Pons (tissue), 1 donor: ENCODE measurements at places on chromosomes 1 and 21.
A peak's percentile ranks its signal among the peaks of the same experiment; 100 is the strongest.

GRCh38 chr1:160211046-160211790, 6.0 kb downstream of the PEA15 start:
- peak; percentile 29 for DNase-seq

DNA sequence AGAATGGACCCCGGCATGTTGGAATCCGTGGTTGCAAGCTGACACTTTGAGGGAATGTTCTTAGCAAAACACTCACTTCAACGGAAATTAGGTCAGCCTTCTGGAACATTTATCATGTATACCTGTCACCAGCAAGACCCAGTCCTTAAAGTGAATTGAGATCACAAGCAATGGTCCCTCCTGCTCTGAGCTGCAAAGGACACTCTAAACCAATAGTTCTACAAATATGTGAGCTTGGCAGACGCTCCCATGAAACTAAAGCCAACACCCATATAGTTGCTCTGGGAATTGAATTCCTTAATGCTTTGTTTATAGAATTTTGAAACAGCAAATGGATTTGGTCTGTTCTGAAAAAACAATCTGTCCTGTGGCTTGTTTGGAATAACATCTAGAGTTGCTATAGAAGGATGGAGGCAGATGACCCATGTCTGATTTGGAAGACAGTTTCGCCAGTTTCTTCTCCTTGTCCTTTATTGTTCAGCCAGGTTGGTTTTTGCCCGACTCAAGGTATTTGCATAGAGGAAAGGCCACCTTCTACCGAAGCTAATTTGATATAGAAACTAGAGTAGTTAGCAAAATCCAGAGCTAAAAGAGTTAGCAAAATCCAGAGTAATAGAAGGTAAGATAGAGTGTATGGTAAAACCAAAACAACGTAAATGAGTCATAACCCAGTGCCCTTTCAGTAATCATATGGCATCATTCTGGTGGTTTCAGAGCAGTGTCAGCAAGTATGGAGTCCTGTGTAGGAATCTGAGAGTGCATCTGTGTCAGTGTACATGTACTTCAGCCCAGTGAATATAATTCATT, 236.2 kb downstream of the NFIA start:
- DNase-seq: no peak

DNA sequence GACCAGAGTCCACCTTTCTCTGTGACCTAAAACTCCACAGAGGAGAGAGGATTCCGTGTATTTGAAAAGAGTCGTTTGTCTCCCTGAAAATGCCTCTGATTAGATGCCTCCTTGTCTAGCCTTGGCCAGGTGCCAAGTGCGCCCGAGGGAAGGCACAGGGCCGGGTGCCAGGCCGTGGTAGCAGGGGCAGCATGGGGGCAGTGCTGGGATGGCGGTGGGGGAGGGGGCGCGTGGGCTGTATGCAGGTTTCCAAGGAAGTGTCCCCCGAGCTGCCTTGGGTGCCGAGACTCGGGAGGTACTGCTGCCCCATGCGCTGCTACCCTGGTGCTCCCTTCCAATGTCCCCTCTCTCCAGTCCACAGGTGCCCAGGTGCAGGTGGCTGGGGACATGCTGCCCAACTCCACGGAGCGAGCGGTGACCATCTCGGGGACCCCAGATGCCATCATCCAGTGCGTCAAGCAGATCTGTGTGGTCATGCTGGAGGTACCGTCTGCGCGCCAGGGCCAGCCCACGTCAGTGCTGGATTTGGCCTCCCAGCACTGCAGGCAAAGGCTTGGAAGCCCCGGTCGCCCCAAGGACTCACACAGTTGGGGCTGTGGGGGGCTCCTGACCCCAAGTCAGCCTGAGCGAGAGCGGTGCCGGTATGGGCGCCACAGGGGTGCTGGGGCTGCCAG, 70.9 kb upstream of the COL6A1 start:
- DNase-seq: peak; percentile 62

DNA sequence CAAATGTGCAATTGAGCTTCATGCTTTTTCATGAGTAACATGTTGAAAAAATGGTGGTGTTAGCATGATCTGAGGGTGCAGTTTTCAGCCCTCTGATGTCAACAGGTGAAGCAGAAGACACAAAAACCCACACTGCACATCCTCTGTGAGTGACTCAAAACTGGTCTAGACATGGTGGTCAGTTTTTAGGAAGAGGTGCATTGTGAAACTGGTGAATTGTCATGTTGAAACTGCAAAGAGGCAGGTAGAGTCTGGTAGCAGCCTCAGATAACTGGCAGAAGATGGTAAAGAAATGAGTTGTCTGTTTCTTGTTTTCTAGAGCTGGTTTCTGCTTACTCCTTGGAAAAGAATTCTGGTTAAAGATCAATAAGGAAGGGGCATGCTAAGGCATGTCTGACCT, 97.3 kb upstream of the HMCN1 start:
- no peak for DNase-seq

DNA sequence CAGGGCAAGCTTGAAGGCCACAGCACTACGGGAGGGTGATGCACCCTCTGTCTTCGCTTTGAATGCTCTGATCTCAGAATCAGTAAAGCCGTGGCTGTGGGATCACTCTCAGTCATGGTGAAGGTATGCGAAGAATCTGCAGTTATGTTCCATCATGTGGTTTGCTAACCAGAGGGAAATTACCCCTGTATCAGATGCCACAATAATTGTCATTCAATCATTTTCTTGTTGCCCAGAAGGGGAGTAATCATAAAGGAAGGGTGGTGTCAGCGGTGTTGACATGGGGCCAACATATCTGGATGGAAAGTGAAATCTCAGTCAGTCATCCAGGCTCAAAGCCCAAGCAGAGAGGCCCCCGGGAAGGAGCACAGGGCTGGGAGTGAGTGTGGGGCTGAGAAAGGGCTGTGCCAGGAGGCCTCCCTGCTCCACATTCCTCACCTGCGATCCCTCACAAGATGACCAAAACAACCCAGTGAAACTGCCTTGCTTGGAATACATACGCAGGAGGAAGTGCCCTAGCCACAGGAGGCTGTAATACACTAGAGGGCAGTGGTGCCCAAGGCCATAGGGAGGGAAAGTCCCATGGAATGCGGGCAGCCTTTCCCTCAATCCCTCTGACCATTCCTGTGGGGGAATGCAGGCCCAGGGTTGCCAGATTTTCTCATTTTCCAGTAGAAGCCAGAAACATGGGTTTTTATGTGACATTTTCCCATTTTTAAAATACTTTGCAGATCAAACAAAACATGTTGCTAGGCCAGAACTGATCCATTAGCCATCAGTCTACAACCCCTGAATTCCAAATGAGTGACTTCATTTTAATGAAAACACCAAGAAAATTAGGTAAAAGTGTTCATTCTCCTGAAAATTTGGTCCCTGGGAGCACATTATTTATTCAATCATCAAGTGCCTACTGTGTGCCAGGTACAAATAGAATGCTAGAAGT, 95.7 kb upstream of the VANGL1 start:
- DNase-seq: no peak

DNA sequence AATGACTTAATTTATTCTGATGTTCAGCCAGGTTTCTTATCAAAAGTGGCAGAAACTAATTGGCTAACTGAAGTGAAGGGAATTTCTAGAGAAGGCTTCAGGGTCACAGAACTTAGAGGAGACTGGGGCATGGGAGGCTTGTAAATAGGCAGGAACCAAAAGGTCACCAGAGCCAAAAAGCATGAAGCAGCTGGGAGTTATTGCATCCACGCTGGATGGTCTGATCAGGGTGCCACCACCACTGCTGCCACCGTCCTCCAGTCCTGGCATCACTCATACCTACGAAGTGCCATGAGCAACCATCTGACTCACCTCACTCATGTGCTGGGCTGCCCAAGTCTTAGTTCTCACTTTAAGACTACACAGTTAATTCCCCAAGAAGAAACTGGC, 82.5 kb upstream of the DPH5 start:
- DNase-seq: no peak

DNA sequence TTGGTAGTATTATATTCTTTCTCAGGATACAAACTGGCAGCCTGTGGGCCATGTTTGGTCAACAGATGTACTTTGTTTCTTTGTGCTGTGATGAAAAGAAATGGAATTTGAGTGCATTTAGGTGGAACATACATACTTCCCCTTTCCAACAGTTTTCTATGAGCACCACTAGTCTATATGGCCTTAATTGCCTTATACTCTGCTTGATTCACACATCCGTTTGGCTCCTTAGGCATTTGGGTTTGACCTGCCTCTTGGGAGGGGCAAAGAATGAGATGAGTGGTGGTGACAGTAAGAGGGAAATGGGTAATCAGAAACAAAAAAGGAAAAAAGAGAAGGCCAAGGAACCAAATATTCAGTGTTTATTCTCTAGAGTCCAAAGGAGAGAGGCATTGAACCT, 17.0 kb downstream of the CFAP126 start:
- no peak for DNase-seq

GRCh38 chr1:233114860-233115259, 164.4 kb downstream of the NTPCR start:
- DNase-seq: peak; percentile 58

GRCh38 chr1:206131037-206131436, 13.8 kb upstream of the AVPR1B start:
- no peak for DNase-seq

DNA sequence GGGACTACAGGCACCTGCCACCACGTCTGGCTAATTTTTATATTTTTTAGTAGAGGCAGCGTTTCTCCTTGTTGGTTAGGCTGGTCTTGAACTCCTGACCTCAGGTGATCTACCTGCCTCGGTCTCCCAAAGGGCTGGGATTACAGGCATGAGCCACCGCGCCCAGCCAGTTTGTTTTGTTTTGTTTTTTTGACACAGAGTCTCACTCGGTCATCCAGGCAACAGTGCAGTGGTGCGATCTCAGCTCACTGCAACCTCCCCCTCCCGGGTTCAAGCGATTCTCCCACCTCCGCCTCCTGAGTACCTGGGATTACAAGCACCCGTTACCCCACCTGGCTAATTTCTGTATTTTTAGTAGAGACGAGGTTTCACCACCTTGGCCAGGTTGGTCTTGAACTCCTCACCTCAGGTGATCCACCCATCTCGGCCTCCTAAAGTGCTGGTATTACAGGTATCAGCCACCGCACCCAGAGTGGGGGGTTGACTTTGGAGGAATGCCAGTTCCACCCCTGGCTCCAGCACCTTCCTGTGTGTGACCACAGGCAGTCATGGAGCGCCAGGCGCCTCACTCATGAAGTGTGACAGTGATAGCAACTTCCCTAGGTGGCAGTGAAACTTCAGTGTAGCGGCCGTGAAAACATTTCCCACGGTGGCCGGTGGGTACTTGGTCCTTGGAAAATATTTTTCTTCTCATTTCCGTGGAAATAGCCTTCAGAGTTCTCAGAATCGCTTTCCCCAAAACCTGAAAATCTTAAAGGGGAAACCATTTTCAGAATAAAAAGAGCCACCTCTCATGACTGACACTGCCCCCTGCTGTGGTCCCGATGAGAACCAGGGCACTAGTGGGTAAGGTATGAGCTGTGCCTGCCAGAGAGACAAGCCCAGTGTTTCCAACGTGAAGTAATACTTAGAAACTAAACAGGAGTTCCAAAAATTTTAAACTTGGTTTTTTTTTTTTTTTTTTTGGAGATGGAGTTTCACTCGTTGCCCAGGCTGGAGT, 48.6 kb downstream of the WDR4 start:
- DNase-seq: no peak

DNA sequence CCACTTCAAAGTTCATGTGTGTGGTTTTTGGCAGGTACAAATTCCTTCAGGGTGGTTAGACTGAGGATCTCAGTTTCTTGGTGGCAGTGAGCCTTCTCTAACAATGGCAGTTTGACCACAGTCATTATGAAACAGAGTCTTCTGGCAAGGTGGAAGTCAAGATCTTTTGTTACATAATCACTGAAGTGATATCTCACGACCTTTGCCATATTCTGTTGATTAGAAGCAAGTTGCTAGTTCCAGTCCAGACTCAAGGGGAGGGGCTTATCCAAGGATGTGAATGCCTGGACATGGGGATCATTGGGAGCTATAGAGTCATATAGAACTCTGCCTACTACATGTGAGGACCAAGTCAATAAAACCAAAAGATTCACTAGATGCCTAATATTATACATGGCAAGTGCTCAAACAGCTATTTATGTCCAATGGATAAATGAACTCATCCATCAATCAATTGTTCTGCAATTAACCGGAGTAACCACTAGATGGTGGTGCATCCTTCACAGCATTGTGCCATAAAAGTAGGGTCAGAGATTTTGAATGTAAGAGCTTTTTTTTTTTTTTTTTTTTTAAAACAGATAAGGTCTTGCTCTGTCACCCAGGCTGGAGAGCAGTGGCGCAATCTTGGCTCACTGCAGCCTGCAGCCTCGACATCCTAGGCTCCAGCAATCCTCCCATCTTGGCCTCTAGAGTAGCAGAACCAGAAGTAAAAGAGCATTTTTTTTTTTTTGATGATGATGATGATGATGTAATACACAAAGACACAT, 131.9 kb downstream of the CRB1 start:
- DNase-seq: no peak

DNA sequence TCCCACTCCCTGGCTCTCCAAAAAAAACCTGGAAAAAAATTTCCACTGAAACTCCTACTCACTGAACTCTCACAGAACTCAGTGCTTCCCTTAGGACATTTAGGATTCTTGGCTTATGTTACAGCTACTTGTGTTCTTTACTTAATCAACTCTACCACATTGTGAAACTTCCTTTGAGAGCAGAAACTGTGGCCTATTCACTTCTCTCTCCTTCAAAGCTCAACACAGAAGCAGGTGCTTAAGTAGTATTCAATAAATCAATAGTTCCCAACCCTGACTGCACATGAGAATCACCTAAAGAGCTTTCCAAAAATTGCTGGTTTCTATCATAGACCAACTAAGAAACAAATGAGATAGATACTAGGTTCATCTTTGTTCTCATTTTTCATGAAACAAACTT, 67.9 kb upstream of the DMRTA2 start:
- no peak for DNase-seq

DNA sequence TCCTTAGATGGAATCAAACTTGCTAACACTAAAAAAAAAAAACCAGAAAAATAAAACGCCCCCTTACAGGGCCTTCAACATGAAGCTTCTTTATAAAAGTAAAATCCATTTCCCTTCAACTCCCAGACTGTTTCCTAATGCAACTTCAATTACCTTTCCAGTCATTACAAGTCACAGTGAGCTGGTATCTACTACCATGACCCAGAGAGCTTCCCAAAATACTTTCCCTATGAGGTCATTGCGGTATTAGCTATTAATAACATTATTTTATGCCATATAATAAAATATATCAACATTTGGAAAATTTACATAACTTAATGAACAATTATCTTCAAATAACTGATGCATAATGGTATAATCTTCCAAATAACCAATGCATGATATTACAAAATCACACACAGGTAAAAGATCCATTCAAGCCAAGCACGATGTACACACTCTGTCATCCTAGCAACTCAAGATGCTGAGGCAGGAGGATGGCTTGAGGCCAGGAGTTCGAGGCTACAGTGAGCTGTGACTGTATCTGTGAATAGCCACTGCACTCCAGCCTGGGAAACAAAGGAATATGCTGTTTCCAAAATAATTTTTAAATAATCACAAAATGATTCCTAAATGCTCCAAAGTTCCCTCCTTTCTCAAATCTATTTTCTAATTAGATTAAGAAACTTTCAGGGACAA, 24.1 kb downstream of the EIF4G3 start:
- peak; percentile 54 for DNase-seq

DNA sequence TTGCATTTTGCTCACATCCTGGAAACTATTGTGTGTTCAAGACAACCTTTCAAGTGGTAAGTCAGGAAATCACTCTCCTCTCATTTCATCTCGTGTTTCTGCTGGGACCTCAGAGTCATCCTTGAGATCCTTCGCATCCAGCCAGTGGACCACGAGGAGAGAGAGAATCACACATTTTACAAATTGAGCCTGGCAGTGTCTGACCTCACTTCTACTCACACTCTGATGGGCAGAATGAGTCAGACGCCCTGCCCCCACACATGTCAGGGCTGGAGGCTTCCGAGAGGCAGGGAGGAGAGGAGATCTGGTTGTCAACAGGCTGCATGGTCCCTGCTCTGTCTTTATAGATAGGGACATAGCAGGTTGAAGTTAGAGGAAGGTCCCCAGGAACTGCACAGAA, 509.7 kb downstream of the AJAP1 start:
- no peak for DNase-seq
